ENCODE measurements at places on chromosomes 16 and 17. TPM values are rescaled to one million over a fixed set of nuclear protein-coding genes. Genes with fewer than 3 reads are reported as not detected.

WNT3 gene
- polyA plus RNA-seq: 1.4 TPM

SULT1A4 gene
- polyA plus RNA-seq: 0.36 TPM

DNA sequence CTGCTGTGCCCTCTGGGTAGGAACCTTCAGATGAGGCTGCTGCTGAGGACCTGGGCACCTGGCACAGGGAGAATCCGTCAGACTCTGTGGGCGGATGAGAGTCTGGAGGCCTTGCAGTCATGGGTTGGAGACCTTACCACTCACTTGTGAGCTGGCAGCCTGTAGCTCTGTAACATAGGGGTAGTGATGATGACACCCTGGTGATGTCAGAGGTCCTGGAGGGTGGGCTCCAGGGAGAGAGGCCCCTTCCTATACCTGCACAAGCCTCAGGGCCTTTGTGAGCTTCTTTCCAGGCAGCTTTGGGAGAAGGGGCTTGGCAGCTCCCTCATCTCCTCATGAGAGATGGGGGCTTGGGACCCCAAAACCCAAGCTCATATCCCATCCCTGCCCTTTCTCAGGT, 1.6 kb downstream of the MIEF2 start:
- no peak for DNase-seq

GRCh38 chr17:77749989-77750388, 208.5 kb upstream of the TNRC6C start:
- no peak for DNase-seq

DNA sequence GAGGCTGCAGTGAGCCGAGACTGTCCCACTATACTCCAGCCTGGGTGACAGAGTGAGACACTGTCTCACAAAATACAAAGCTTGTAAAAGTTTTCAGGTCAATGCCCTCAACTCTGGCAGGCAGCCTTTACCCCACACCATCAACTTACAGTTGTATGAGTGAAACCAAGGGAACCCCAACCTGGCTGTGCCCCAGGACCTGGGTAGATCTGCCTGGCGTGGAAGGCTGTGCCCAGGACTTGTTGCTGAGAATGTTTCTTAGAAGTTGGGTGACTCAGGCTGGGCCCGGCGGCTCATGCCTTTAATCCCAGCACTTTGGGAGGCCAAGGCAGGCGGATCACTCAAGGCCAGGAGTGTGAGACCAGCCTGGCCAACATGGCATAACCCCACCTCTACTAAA, 7.8 kb downstream of the CES3 start:
- DNase-seq: no peak

DNA sequence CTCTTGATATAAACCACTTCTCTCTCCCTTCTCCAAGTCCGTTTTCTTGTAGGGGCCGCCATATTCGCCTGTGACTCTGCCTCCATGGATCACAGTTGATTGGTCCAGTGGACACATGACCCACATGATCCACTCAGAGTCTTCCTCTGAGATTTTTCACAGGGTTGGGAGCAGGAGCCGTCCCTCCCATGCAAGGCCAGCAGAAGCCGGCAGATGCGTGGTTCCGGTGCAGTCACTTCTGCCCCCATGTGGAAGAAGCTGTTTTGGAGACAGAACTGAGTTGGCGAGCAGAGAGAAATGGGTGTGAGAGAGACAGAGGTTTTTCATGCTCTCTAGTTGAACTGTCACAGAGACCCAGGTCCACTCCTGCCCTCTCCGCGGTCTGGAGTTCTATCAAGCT, 83.3 kb downstream of the C16orf95 start:
- no peak for DNase-seq

GRCh38 chr16:75345711-75346110, 87.6 kb downstream of the CFDP1 start:
- no peak for DNase-seq

DNA sequence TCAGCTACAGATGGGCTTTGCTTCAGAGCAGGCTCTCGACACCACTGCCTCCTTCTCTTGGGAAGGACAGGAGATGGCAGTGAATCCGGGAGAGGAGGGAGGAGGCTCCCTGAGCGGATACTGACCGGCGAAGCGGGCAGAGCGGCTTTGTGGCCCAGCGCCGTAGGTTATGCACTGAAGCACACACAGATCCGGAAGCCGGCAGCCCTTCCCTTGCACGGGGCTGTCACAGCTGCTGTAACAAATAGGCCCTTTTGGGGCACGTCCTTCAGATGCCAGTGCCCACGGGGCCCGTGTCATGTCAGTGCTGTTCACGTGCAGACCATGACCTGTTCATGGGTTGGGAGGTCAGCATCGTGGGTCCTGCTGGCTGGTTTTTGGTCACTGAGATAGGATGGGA, 144.7 kb upstream of the CHMP6 start:
- DNase-seq: no peak

DNA sequence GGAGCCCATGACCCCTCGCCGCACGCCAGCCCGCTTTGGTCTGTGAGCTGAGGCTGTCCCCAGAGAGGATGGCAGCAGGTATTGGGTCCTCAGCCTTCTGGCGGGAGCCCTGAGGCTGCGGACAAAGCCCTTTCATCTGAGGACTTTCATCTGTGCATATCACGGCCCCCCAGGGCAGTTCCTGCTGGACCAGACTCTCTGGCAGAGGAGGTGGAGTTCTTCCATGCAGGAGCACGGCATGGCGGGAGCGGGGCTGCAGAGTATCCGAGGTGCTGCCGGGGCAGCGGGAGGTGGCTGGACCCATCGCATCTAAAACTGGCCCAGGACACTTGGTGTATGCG, 18.8 kb downstream of the DHX38 start:
- no peak for DNase-seq

DNA sequence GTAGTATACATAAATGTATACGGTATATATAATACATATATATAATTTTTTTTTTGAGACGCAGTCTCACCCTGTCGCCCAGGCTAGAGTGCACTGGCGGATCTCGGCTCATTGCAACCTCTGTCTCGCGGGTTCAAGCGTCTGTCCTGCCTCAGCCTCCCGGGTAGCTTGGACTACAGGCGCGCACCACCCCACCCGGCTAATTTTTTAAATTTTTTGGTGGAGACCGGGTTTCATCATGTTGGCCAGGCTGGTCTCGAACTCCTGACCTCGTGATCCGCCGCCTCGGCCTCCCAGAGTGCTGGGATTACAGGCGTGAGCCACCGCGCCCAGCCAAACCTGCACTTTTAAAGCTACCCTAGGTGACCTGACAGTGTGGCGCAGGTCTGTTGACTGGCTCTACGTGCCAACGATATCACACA, 745 bp downstream of the PAM16 start:
- no peak for DNase-seq

- DNase-seq: no peak
Observed at GRCh38 chr17:39563476-39563875, 44.2 kb downstream of the NEUROD2 start.

DNA sequence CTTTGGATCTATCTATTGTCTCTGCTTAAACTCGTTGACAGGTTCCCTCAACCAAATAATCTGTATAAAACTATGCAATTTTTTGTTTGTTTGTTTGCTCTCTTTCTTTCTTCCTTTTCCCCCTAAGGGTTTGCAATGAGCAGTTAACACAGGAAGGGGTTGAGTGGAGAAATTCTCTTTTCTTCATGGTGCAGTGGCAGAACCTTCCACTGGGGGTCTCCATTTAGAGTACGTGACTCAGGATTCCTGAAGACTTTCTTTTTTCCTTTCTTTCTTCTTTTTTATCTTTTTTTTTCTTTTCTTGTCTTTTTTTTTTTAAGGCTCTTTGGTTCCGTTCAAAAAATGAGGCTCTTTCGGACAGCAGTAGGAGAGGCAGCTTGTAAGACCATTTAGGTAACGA, 19.5 kb upstream of the RBFOX1 start:
- DNase-seq: no peak
